ENCODE measurements at places on chromosomes 7 and 10.

GRCh38 chr7:142809671-142810070 is 38.9 kb downstream of the PRSS2 start:
- DNase-seq = no peak

GRCh38 chr7:123961771-123962170 is 36.7 kb downstream of the SPAM1 start:
- DNase-seq = peak; percentile 46

DNA sequence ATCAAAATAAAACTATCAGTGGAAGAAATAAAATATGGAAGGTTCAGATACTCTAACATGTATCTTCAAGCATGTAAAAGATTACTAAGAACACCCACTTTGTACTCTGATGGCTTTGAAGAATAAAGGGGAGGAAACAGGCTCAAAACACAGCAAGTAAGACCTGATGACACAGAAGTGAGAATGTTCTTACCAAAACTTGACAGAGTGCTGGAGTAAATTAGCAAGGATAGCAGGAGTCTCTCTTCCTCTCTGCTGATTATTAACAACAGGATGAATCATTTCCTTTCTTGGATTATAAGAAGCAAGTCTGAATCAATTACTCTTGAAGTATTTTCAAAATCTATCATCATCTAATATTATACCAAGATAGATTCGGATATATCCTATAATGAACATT is 47.5 kb downstream of the GLI3 start:
- DNase-seq = peak; percentile 62

DNA sequence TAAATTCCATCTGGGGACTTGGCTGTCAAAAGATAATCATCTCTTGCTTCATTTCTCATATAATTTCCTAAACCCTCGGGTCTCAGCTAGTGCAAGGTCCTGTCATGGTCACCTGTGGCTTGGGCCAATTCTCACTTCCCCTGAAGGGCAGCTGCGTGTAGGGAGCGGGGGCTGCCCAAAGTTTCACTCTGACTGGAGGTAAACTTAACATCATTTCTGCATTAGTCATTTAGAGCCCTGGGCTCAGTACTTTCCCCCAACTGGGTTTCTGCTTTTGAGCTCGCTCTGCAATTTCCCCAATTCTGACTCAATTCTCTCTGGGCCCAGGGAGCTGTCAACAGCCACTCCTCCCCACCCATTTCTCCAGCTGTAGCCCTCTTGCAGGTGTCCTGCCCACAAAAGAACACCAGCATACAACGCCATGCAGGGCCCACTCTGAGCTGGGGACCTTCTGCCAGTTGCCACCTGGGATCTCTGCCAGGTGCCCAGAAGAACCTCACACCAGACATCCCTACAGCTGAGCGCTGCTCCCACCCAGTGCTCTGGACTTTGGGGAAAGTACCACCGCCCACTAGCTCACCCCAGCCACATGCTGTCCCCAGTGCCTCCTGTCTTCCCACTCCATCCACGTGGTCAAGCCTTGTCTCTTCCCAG is 37.9 kb downstream of the VOPP1 start:
- peak; percentile 89 for DNase-seq

GRCh38 chr7:26001662-26002244 is 150.2 kb upstream of the NFE2L3 start:
- DNase-seq = no peak

- DNase-seq = no peak
These were observed 3.8 kb downstream of the SPRN start for GRCh38 chr10:133420579-133420978.

GRCh38 chr10:104268405-104268712 is 625 bp upstream of the GSTO2 start:
- DNase-seq = peak; percentile 38

GRCh38 chr7:68125168-68125567 is 1128.5 kb downstream of the TYW1 start:
- DNase-seq = no peak

GRCh38 chr10:96890580-96890979 is 58.5 kb downstream of the LCOR start:
- no peak for DNase-seq

DNA sequence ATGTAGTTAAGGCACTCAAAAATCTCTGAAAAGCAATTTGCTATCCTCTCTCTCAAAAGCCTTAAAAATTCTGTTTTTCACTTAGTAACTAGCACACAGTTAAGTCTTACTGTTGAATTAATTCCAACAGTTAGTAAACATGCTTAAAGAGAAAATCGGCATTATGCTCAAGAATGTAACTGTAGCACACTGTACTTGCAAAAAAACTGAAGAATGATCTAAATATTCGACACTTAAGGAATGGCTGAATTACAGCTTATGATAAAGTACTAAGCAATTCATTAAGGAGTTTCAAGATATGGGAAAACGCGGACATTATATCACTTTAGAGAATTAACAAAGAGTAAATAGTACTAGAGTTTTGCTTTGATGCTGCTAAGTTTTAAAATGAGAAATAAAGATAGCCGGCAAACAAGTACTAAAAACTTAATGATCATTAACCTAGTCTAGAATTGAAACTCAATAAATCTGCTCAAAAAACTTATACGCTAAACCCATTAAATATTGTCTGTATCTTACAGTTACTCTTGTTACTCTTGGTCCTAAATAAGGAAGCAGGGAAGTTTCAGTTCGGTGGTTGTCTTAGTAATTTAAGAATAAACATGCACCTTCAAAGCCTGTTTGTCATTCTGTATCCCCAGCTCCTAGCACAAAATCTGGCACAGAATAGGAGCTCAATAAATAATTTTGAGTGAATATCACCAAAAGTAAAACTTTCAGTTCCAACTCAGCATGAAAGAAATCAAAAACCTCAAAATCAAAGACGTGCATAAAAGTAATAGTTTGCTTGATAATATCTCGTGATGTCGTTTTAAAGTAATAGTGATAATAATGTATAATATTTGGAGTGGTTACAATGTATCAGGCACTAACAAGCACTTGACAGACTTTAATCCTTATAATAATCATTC is 1.2 kb downstream of the TRDMT1 start:
- DNase-seq = no peak

GRCh38 chr10:24750695-24751094 is 27.0 kb upstream of the ARHGAP21 start:
- DNase-seq = no peak

- DNase-seq = no peak
These were observed 480 bp downstream of the MNX1 start for GRCh38 chr7:157009778-157010587.

- no peak for DNase-seq
These were observed 111.4 kb downstream of the TFPI2 start for GRCh38 chr7:93779115-93779514.

- peak; percentile 50 for DNase-seq
These were observed 9.4 kb downstream of the NXPH1 start for GRCh38 chr7:8442814-8443304.

GRCh38 chr10:5890452-5890915 is 441 bp downstream of the FBH1 start:
- peak; percentile 44 for DNase-seq

DNA sequence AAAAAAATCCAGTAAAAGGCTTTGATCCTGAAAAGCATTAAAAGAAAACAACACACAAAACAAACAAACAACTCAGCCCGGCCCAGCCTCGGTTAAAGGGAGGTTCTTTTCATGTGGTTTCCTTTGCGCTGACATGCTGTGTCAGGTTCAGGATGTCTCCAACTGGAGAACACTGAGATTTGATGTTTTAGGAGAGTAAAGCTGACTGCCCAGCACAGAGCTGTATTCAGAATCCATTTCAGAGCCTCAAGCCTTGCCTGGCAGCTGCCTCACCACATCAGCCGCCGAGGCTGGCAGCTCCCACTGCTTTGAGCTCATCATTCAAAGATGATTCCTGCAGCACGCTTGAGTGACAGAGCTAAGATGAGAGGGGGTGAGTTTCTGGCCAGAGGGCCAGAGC is 205.8 kb upstream of the LYZL1 start:
- no peak for DNase-seq
